WTC11 (cell line): ENCODE measurements at places on chromosomes 13 and 19.

DNA sequence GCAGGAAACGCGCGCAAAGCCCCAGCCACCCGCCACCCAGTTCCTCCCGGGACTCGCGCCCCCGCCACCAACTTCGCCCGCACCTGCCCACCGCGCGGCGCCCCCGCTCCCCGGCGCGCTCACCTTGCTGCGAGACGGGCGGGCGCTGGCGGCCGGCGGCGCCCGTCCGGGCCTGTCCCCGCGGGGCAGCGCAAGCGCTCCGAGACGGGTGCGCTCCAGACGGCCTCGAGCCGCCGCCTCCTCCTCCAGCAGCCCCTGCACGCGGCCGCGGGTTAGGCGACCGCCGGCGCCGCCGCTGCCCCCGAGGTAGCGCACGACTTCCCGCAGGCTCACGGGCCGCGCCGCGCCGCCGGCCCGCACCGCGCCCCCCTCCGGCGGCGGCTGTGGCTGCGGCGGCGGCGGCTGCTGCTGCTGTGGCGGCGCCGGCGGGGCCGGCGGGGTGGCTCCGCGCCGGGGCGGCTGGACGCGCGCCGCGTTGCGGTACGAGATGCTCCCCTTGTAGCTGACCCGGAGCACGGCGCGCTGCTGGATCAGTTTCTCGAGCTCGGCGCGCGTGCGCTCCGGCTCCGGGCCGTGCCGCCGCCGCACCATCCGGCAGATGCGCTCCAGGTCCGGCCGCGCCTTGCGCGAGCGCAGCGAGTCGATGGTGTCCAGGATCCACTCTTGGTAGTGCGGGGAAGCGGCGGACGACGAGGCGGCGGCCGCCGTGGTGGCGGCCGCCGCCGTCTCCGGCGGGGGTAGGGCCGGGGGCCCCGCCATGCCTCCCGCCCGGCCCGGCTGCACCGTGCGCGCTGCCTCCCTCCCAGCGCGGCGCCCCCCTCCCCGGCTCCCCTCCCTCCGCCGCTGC is 666 bp downstream of the SAMD1 start:
- DNase-seq: peak; percentile 54
- no peak overlapping the region for H3K27ac ChIP-seq
- peaks cover 30% of the 10 kb centered on the region for H3K36me3 ChIP-seq
- H3K4me3 ChIP-seq: peak overlapping the region; percentile 80

GRCh38 chr19:11251650-11252314 is 10.5 kb downstream of the DOCK6 start:
- H3K4me1 ChIP-seq: 0 out of 2 replicates have a peak, but pooled peaks cover 2% of the 10 kb centered on the region
- H3K4me3 ChIP-seq: no peak overlapping the region
- peaks cover 17% of the 10 kb centered on the region for H3K36me3 ChIP-seq
- no peak for DNase-seq
- H3K27me3 ChIP-seq: no peaks in the 10 kb centered on the region

DNA sequence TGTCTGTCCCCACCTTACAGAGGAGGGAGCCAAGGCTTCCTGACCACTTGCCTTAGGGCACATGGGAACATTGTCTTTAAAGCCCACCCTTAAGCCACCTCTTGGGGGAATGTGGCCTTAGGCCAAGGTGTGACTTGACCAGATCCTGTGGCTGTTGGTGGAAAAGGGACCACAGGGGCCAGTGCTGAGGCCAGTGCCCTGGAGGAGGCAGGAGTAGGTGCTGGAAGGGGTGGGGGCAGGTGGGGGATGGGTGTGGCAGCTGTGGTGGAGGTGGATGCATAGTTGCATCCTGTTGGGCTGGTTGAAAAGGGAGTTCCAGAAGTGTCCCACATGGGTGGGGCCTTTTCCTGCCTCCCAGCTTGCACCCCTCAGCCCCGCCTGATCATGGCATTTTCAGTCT is 44.8 kb downstream of the DNM2 start:
- H3K27me3 ChIP-seq: no peaks in the 10 kb centered on the region
- H3K36me3 ChIP-seq: peaks cover 9% of the 10 kb centered on the region

DNA sequence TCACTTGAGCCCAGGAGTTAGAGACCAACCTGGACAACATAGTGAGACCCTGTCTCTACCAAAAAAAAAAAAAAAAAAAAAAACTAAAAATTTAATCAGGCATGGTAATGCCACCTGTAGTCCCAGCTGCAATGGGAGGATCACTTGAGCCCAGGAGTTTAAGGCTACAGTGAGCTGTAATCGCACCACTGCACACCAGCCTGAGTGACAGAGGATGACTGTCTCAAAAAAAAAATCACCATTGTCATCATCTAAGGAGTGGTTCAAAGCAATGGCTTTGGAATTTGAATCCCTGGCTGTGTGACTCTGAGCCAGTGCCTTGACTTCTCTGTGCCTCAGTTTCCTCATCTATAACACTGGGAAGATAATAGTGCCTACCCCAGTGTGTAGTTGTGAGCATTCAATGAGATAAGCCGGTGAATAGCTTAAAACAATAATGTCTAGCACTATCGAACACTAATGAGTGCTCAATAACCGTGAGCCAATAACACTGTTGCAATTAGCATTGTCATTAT is 11.5 kb downstream of the IGSF23 start:
- H3K36me3 ChIP-seq: no peaks in the 10 kb centered on the region
- H3K4me3 ChIP-seq: no peak overlapping the region
- no peak for DNase-seq
- H3K4me1 ChIP-seq: no peaks in the 10 kb centered on the region
- H3K27me3 ChIP-seq: peaks cover 6% of the 10 kb centered on the region

DNA sequence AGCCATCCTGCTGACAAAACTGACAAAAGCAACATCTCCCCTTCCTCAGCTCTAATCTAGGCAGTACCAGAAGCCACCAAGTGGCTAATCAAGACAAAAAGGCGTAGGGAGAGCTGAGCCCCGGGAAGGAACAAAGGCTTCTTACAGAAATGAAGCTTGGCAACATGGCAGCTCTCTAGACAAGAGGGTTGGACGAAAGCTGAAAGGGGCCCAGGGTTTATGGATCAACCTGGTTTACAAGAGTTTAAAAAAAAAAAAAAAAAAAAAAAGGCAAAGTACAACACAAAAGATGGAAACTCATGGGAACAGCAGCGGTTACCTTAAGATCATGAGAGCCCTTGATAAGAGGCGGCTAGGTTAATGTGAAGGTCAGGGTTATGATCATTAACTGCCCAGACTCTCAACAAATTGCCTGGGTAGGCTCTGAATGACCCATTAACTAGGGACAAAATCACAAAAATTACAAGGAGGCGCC is 14.0 kb downstream of the ZC3H4 start:
- H3K4me1 ChIP-seq: peaks cover 51% of the 10 kb centered on the region
- H3K4me3 ChIP-seq: no peak overlapping the region
- H3K36me3 ChIP-seq: peaks cover 3% of the 10 kb centered on the region
- DNase-seq: no peak
- peak overlapping the region; percentile 67 for H3K27ac ChIP-seq
- no peaks in the 10 kb centered on the region for H3K27me3 ChIP-seq

- H3K4me3 ChIP-seq: no peak overlapping the region
- no peak for DNase-seq
- no peaks in the 10 kb centered on the region for H3K36me3 ChIP-seq
- H3K27me3 ChIP-seq: no peaks in the 10 kb centered on the region
- no peak overlapping the region; the same call in 1 of the 2 replicates for H3K27ac ChIP-seq
Measured at GRCh38 chr13:78102121-78102677, 183.6 kb upstream of the EDNRB start.

GRCh38 chr19:54108496-54108895 is 5.8 kb downstream of the NDUFA3 start:
- H3K4me3 ChIP-seq: no peak overlapping the region
- DNase-seq: no peak
- H3K36me3 ChIP-seq: peaks cover 54% of the 10 kb centered on the region

DNA sequence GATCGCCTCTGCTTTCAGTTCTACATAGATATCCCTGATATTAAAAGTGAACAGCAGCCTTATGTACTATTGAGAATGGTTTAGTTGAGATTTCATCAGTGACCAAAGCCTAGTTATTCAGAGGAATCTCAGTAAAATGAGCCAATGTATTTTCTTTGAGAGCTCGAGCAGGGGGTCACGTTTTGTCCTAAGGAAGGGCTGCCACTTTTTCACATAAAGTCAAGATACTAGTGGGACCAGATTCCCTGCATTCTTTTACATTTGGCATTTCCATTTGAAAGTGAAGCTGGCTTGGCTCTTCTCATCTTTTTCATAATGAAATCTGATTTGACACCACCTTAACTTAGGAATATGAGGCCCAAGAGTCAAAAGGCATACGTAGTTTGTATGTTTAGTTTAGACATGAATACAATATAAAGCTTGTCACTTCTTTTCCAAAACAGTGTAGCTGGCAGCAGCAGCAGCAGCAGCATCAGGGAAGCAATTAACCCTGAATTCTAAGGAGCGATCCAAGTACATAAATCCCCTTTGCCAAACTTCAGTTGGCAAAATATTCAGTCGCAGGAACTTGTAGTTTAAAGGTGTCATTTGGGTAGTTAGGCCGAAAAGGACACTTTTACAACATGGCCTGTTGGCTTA is 1752.2 kb upstream of the PCDH20 start:
- H3K4me3 ChIP-seq: peak overlapping the region; percentile 38
- H3K27me3 ChIP-seq: no peaks in the 10 kb centered on the region
- peaks cover 38% of the 10 kb centered on the region for H3K4me1 ChIP-seq
- DNase-seq: no peak
- peak overlapping the region; percentile 93 for H3K27ac ChIP-seq

GRCh38 chr19:28744943-28745342 is 468.0 kb downstream of the UQCRFS1 start:
- H3K4me1 ChIP-seq: peaks cover 20% of the 10 kb centered on the region
- H3K36me3 ChIP-seq: peaks cover 9% of the 10 kb centered on the region
- DNase-seq: no peak
- H3K27me3 ChIP-seq: no peaks in the 10 kb centered on the region
- no peak overlapping the region for H3K27ac ChIP-seq

- H3K27me3 ChIP-seq: peaks cover 48% of the 10 kb centered on the region
- H3K36me3 ChIP-seq: no peaks in the 10 kb centered on the region
- peaks cover 12% of the 10 kb centered on the region; the same call in 1 of the 2 replicates for H3K4me1 ChIP-seq
Measured at GRCh38 chr19:35670686-35671085, 4.4 kb downstream of the UPK1A start.

DNA sequence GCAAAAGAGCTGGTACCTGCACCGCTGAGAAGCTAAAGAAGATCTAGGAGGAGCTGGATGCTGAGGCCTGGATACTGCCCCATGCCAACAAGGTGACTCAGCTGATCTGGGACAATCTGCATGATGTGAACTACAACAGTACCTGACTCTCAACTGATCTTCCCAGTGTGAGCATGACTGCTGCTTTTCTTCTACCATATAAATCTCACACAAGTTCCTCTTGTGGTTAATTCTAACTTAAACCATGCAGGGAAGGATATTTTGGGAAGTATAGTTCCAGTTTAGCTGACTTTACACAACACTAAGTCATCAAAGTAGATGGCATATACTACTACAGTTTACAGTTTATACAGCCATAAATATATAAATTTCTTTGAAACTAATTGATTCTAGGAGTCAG is 91.9 kb downstream of the SLAIN1 start:
- H3K36me3 ChIP-seq: peaks cover 43% of the 10 kb centered on the region
- peaks cover 3% of the 10 kb centered on the region for H3K27me3 ChIP-seq
- no peak overlapping the region for H3K4me3 ChIP-seq
- peaks cover 6% of the 10 kb centered on the region for H3K4me1 ChIP-seq

GRCh38 chr13:22644941-22645340 is 535.8 kb upstream of the SGCG start:
- DNase-seq: no peak
- H3K36me3 ChIP-seq: no peaks in the 10 kb centered on the region
- no peak overlapping the region for H3K4me3 ChIP-seq
- no peaks in the 10 kb centered on the region; the same call in 1 of the 2 replicates for H3K27me3 ChIP-seq

GRCh38 chr13:33773790-33774462 is 44.0 kb upstream of the RFC3 start:
- H3K4me3 ChIP-seq: no peak overlapping the region
- no peaks in the 10 kb centered on the region for H3K36me3 ChIP-seq
- H3K27me3 ChIP-seq: no peaks in the 10 kb centered on the region
- H3K27ac ChIP-seq: no peak overlapping the region
- peaks cover 20% of the 10 kb centered on the region for H3K4me1 ChIP-seq

DNA sequence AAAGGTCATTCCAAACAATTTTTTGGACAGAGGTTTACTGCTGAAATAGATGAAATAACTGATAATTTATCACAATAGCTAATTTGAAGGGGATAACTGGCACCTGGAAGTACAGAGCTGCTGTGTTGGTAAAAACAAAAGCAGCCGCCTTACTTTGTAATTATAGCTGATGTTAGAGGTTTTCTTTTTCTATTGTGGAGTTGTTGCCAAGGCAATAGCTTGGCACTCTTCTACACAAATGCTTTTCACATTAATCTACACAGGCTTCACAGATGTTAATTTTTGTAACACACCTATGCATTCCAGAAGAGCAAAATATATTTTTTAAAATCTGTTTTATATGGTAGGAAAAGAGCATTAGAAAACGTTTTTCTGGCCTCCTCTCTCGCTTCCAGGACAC is 56.9 kb downstream of the LACC1 start:
- H3K27ac ChIP-seq: no peak overlapping the region
- H3K27me3 ChIP-seq: no peaks in the 10 kb centered on the region
- H3K36me3 ChIP-seq: no peaks in the 10 kb centered on the region

DNA sequence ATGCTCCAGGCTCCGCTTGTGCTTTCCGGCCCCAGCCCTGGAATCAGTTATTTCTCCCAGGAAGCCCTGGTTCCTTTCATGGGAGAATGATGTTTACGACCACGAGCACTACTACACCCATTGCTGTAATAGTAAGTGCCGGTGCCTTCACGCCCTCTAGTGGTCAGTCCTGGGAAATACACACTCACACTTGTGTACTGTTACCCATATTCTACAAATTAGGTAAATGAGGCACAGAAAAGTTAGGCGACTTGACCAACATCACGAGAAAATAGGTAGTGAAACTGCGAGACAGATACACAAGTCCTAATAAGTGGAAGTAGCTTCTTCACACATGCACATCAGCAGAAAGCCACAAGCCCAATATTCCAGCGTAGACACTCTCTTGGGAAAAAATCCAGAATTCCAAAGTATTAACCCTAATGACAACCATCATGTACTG is 21.7 kb downstream of the CEACAM21 start:
- peaks cover 78% of the 10 kb centered on the region for H3K27me3 ChIP-seq
- peaks cover 16% of the 10 kb centered on the region for H3K4me1 ChIP-seq
- no peak overlapping the region for H3K4me3 ChIP-seq

GRCh38 chr13:46552303-46552682 is 677 bp upstream of the LRCH1 start:
- H3K36me3 ChIP-seq: no peaks in the 10 kb centered on the region
- peaks cover 13% of the 10 kb centered on the region for H3K27me3 ChIP-seq
- peaks cover 19% of the 10 kb centered on the region for H3K4me1 ChIP-seq
- no peak overlapping the region for H3K27ac ChIP-seq

DNA sequence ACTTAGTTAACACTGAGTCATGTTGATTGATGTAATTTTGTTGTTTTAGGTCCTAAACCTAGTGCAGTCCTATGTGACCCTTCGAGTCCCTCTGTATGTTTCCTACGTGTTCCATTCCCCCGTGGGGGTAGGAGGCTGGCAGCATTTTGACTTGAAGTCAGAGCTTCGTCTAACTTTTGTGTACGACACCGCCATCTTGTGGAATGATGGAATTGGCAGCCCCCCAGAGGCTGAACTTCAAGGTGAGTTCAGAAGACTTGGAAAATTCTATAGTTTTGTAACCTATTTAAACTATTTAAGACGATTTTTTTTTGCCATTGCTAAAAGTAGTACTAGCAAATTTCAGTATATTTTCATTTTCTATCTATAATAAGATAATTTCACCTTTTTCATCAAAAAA is 117.9 kb downstream of the STOML3 start:
- peaks cover 2% of the 10 kb centered on the region; the same call in 1 of the 2 replicates for H3K36me3 ChIP-seq
- no peak overlapping the region for H3K27ac ChIP-seq
- peak; percentile 74 for DNase-seq
